NCI-H2029 (cell line): ENCODE measurements at places on chromosomes 2 and 18.

DNA sequence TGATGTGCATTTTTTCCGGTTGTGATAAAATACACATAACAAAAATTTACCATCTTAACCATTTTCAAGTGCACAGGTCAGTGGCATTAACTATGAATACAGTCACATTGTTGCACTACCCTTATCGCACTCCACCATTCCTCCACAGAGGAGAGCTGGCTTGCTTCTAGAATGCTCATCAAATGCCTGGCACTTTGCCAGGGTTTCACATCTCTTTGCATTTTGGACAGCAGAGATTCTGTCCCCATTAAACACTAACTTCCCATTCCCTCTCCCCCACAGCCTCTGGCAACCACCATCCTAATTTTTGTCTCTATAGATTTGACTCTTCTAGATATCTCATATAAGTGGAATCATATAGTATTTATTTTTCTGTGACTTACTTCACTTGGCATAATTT lies 165.0 kb downstream of the ASB1 start:
- no peak for DNase-seq

DNA sequence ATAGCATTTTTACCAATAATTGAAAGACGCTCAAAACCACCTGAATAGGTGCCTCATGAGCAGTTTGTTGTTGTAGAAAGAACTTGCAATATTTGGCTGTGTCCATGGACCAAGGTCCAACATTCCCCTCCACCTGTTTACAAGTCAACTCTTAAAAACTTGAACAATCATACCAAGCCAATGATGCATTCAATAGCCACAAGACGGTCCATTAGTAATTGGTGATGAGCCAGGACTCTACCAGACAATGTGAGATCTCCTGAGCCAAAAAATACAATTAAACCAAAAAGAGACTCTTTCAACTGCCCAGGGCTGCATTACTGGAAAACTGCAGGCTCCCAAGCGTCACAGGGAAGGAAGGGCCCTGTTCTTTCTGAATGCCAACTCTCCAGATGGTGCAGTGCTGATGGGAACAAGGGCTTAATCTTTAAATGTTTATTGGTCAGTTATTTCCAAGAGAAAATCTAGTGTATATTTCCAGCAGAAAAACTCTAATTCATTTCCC lies 118.8 kb upstream of the EPB41L3 start:
- no peak for DNase-seq

GRCh38 chr18:21452796-21453510 lies 147.6 kb downstream of the ESCO1 start:
- DNase-seq = no peak

DNA sequence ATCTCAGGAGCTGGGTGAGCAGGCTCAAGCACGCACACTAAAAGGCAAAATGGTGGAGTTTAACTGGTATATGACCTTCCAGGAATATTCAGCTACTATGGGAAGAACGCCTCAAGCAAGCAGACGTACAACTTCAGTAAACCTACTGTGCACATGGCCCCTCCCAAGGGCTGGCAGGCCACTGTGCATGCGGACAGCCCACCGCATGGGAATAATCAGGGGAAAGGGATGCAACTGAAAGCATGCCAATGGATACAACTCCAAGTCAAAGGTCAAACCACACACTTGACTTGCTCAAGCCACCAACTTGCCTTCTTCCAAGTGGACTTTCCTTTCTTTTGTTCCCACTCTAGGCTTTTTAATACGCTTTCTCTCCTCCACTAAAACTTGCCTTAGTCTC lies 121.6 kb upstream of the SNTG2 start:
- no peak for DNase-seq

- no peak for DNase-seq
Observed at GRCh38 chr18:31171144-31171839, 8.6 kb upstream of the DSC1 start.

GRCh38 chr18:36176711-36177110 lies 10.6 kb upstream of the MOCOS start:
- no peak for DNase-seq

GRCh38 chr2:3177891-3178577 lies 199.6 kb downstream of the EIPR1 start:
- DNase-seq = no peak

GRCh38 chr2:48445091-48445725 lies 84.7 kb upstream of the STON1 start:
- DNase-seq = no peak
